ENCODE measurements at places on chromosomes 6 and 20. TPM values are rescaled to one million over a fixed set of nuclear protein-coding genes. Genes with fewer than 3 reads are reported as not detected.
A peak's percentile ranks its signal among the peaks of the same experiment; 100 is the strongest.

Gene LY6G6C
- total RNA-seq, result not detected

Gene TGM3
- total RNA-seq, result not detected

Gene GABBR1
- total RNA-seq, result 11.3 TPM

Gene SLA2
- not detected for total RNA-seq

Gene LST1
- total RNA-seq, result not detected

Gene PKIB
- 172 TPM for total RNA-seq

Gene TP53TG5
- not detected for total RNA-seq

Gene ADGRF5
- total RNA-seq, result 2.0 TPM

Gene SLC17A4
- 9.6 TPM for total RNA-seq

Gene TGM2
- 133 TPM for total RNA-seq

Gene RAB32
- total RNA-seq, result 97.5 TPM

Gene LRRN4
- 19.2 TPM for total RNA-seq

Gene TINAG
- total RNA-seq, result 0.76 TPM

DNA sequence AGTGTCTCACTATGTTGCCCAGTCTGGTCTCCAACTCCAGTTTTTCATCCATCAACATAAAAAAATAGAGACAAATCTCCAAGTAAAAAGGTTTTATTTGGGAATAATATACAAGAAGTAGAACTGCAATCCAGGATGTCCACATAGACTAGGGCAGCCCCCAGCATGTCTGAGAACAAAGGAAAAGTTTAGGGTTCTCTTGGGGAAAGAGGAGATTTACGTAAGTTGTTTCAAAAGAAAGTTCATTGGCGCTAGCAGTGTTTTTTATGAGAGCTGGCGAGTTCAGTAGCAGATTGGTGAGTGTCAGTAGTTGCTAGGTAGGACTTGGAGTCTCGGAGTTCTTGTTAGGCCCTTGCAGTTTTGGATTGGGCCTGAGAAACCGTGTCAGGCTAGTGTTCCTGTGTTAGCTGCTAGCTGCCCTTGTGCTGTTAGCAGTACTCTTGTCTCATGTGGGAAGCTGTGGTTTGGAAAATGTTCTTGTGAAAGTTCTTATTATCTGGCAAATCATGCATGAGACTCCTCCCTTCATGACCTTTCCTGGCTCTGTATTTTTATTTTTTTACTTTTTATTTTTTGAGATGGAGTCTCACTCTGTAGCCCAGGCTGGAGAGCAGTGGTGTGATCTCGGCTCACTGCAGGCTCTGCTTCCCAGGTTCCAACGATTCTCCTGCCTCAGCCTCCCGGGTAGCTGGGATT lies 24.7 kb downstream of the TTLL9 start:
- peaks cover 4% of the 10 kb centered on the region for H3K27me3 ChIP-seq
- H3K36me3 ChIP-seq, result no peaks in the 10 kb centered on the region
- DNase-seq, result peak; percentile 60
- H3K4me1 ChIP-seq, result no peaks in the 10 kb centered on the region
- no peak overlapping the region for H3K4me3 ChIP-seq

GRCh38 chr6:6600875-6601274 lies 12.4 kb downstream of the LY86 start:
- no peaks in the 10 kb centered on the region for H3K27me3 ChIP-seq
- H3K4me1 ChIP-seq, result peaks cover 5% of the 10 kb centered on the region
- H3K4me3 ChIP-seq, result no peak overlapping the region

DNA sequence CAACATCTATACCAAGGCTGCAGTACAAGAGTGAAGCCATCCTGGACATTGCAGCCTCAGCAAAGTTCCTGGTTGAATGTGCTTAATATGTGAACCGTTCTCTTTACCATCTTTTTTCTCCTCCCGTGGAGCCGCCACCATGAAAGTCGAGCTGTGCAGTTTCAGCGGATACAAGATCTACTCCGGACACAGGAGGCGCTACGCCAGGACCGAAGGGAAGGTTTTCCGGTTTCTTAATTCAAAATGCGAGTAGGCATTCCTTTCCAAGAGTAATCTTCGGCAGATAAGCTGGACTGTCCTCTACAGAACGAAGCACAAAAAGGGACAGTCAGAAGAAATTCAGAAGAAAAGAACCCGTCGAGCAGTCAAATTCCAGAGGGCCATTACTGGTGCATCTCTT lies 8.4 kb upstream of the LINC00237 start:
- H3K4me1 ChIP-seq, result no peaks in the 10 kb centered on the region
- no peak for DNase-seq
- H3K27me3 ChIP-seq, result peaks cover 40% of the 10 kb centered on the region
- no peak overlapping the region for H3K27ac ChIP-seq
- H3K4me3 ChIP-seq, result no peak overlapping the region

- H3K27me3 ChIP-seq, result no peaks in the 10 kb centered on the region
- DNase-seq, result no peak
Measured at GRCh38 chr6:17813542-17813941, 106.8 kb upstream of the NUP153 start.

DNA sequence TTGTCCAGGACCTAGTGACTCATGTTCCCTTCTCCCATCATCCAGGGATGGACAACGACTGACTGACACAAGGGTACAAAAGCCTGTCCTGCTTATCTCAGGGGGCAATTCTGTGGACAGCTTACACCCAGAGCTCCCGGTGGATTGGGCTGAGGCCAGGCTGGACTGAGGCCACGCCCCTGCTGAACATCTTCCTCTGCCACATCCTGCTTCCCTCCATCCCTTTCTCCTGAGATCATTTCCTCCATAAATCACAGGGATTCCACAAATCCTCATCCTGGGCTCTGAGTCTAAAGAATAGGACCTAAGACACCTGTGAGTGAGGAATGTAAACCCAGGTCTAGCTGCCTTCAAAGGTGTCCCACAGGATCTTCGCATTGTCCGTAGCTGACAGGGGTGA lies 30.4 kb upstream of the RNF24 start:
- H3K4me3 ChIP-seq, result no peak overlapping the region
- no peak overlapping the region for H3K27ac ChIP-seq
- peaks cover 7% of the 10 kb centered on the region for H3K4me1 ChIP-seq

GRCh38 chr6:4916954-4917561 lies 86.8 kb downstream of the RPP40 start:
- H3K4me3 ChIP-seq, result no peak overlapping the region
- no peaks in the 10 kb centered on the region for H3K27me3 ChIP-seq
- no peak for DNase-seq
- H3K27ac ChIP-seq, result no peak overlapping the region
- peaks cover 14% of the 10 kb centered on the region for H3K4me1 ChIP-seq

DNA sequence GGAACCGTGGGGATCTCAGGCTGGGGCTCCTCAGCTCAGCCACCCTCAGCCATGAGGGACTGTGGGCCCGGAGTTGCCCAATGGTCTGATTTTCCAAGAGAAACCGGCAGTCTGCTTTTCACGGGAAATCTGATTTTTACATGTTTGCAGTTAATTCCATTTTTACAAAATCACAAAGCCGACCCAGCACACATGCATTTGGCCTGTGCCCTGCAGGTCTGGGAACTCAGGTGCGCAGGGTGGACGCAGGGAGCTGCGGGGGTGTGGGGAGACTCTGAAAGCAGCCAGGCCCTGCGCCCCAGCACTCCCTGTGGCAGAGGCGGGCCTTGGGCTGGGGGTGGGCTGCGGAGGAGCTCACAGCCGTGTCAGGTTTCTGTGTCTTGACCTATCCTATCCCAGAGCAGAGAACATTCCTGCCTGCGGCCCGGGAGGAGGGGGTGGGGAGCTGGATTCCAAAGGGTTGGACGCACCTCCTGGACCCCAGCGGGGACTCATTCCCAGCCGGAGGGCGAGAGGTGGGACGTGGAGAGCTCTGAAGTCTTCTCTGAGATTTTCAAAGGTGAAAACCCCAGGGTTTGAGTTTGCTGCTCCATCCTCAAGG lies 60.6 kb downstream of the ADNP start:
- H3K27me3 ChIP-seq, result no peaks in the 10 kb centered on the region
- H3K4me3 ChIP-seq, result no peak overlapping the region
- peak overlapping the region; percentile 50 for H3K27ac ChIP-seq
- peak; percentile 77 for DNase-seq
- peaks cover 17% of the 10 kb centered on the region for H3K4me1 ChIP-seq

GRCh38 chr6:91877994-91878393 lies 1291.1 kb upstream of the MAP3K7 start:
- no peak overlapping the region for H3K27ac ChIP-seq
- no peak for DNase-seq
- no peaks in the 10 kb centered on the region for H3K4me1 ChIP-seq
- H3K27me3 ChIP-seq, result no peaks in the 10 kb centered on the region
- H3K4me3 ChIP-seq, result no peak overlapping the region

DNA sequence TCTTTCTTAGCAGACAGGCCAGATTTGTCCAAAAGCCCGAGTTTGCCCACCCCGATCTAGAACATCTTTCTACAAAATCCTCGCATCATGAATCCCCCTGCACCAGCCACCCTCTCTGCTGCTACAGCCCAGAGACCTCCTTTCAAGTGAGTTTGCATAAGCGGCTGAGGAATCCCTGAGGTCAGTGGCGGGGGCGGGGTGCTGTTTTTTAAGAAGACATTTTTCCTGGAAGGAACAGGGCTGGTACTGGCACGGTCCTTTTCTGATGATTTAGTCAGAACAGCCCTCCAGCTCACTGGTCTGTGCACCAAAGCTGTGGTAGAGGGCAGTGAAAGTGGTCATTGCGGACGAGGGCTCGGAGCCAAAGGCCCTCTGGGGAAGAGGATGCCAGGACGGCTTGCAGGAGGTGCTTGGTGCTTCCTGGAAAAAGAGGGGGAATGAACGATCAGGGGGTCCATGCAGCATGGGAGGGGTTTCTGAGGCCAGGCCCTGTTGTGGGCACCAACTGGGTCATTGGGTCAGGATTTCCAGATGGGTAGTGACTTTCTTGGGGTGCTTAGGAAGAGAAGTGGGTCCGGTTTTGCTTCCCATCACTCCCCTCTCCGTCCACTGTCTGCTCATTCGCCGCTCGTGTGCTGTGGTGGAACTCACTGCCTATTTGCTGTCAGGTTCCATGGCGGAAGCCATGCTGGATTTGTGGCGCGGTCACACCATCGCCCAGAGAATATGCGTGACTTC lies 50.4 kb downstream of the GNAS-AS1 start:
- H3K27me3 ChIP-seq, result peaks cover 8% of the 10 kb centered on the region
- H3K4me3 ChIP-seq, result no peak overlapping the region
- no peak for DNase-seq
- no peaks in the 10 kb centered on the region for H3K36me3 ChIP-seq
- no peak overlapping the region for H3K27ac ChIP-seq

GRCh38 chr6:109117346-109118035 lies 22.2 kb downstream of the CEP57L1 start:
- no peaks in the 10 kb centered on the region for H3K36me3 ChIP-seq
- peaks cover 11% of the 10 kb centered on the region for H3K4me1 ChIP-seq
- no peak for DNase-seq
- H3K27me3 ChIP-seq, result no peaks in the 10 kb centered on the region
- H3K4me3 ChIP-seq, result no peak overlapping the region

- no peak for DNase-seq
- H3K36me3 ChIP-seq, result no peaks in the 10 kb centered on the region
- H3K27ac ChIP-seq, result no peak overlapping the region
- no peak overlapping the region for H3K4me3 ChIP-seq
- H3K4me1 ChIP-seq, result no peaks in the 10 kb centered on the region
- no peaks in the 10 kb centered on the region for H3K27me3 ChIP-seq
Measured at GRCh38 chr6:8623441-8623840, 188.1 kb upstream of the SLC35B3 start.

- H3K4me3 ChIP-seq, result peak overlapping the region; percentile 91
- peaks cover 42% of the 10 kb centered on the region for H3K4me1 ChIP-seq
- H3K36me3 ChIP-seq, result no peaks in the 10 kb centered on the region
- no peaks in the 10 kb centered on the region for H3K27me3 ChIP-seq
- H3K27ac ChIP-seq, result peak overlapping the region; percentile 86
- peak; percentile 76 for DNase-seq
Measured at GRCh38 chr20:63215101-63216040, 560 bp downstream of the YTHDF1 start.
